ENCODE measurements at places on chromosomes 6 and 20.

- no peaks in the 10 kb centered on the region for H3K27me3 ChIP-seq
- peak overlapping the region; percentile 95 for H3K27ac ChIP-seq
- H3K36me3 ChIP-seq: peaks cover 26% of the 10 kb centered on the region
- peak; percentile 33 for DNase-seq
Observed at GRCh38 chr6:118709859-118710350, 58.5 kb upstream of the CEP85L start.

DNA sequence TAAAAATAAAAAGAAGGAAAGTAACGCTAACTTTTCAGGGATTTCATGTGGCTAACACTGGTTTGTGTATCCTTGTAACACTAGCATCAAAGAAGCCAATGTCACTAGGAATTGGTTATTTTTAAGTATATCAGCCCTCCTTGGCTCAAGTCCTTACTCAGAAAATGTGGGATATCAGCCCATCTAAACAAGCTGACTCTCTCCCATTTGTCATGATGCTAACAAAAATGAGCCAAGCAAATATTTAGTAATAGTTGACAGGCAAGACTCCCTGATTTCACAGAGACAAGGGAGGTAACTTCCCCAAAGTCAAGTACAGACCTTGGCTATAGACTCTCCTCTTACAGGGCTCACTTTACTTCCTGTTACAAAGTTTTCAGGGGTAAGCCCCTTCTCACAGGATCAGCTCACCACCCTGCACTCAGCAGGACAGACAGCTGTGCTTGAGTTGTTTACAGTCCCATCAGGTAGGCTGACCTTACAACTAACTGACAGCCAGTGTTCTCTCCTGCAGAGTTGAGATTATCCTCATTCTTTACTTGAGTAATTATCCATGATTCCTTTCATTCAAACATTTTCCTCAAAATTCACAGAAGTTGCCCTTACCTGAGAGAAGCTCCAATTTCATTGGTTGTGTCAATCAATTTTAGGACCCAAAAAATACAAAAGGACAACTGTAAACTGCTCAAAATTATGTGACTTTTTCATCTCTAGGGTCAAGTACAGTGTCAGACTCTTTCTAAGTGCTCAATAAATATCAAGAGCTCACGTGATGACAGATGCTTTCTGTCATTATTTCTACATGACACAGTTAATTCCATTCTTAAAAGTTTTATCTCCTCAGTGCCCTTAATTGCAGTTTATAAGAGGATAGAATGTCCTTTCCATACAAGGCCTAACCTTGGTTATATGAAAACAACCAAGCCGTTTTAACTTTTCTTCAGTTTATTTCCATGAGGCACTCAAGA is 38.1 kb upstream of the BMP5 start:
- H3K27me3 ChIP-seq: no peaks in the 10 kb centered on the region
- DNase-seq: no peak
- no peak overlapping the region for H3K27ac ChIP-seq
- H3K4me3 ChIP-seq: no peak overlapping the region
- no peaks in the 10 kb centered on the region for H3K4me1 ChIP-seq

DNA sequence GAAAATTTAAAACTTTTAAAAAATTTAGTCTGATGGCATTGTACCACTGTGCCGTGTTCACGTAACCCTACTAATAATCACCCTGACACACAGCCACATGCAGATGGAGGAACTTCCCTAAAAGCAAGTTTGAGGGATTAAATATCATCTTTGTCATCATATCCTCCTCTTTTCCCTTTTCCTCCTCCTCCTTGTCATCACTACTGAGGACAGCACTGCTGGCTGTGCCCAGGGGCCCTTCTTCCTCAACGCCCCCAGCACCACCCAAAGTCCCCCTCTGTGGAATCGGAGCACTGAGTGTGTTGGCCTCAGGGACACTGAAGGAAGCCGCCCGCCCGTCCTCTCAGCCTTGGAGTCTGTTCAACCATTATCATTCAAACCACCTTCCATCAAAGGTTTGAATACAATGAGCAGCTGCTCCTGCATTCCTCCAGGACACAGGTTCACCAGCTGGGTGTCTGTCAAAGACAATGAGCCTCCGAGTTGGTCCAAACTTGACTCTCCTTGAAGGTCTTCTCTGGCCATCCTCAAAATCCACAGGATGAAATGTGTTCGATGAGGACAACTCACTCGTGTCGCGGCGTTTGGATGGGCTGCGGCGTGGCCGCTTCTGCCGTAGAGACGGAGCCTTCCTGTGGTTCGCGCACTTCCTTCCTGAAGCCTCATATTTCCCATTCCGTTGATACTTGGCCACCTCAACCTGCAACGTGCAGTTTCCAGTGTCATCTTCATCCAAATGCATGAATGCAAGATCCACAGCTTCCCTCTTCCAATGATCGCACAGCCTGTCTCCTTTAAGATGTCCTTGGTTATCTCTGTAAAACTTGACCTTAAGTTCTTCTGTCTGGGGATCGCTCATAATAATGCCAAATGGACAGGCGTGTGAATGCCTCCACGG is 23.3 kb downstream of the NQO2 start:
- H3K27me3 ChIP-seq: no peaks in the 10 kb centered on the region
- DNase-seq: no peak
- peak overlapping the region; percentile 90 for H3K4me3 ChIP-seq
- peaks cover 47% of the 10 kb centered on the region for H3K4me1 ChIP-seq
- H3K36me3 ChIP-seq: peaks cover 13% of the 10 kb centered on the region

DNA sequence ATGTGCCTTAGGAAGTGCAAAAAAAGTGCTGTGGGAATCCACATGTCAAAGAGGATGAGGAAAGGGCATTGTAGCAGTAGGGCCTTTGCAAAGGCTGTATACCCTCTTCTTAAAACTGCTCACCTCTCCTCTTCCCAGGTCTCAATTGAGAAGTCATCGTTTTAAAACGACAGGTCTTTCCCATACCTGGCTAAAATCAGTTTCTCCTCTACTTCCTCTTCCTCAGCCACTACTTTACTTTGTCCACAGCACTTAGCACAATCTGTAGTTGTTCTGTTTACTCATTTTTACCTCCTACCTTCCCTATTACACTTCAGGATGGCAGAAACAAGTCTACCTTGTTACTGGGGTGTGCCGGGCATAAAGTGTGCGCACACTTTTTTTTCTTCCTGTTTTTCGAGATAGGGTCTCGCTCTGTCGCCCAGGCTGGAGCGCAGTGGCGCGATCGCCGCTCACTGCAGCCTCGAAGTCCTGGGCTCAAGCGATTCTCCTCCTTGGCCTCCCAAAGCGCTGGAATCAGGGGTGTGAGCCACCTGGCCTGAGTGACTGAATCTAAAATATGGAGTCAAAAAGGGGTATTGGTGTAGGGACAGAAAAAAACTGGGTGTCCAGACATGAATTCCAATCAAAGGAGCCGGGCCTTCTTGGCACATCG is 9.8 kb upstream of the ELOVL5 start:
- H3K4me1 ChIP-seq: peaks cover 41% of the 10 kb centered on the region
- H3K36me3 ChIP-seq: peaks cover 19% of the 10 kb centered on the region
- no peak for DNase-seq
- H3K4me3 ChIP-seq: peak overlapping the region; percentile 88

DNA sequence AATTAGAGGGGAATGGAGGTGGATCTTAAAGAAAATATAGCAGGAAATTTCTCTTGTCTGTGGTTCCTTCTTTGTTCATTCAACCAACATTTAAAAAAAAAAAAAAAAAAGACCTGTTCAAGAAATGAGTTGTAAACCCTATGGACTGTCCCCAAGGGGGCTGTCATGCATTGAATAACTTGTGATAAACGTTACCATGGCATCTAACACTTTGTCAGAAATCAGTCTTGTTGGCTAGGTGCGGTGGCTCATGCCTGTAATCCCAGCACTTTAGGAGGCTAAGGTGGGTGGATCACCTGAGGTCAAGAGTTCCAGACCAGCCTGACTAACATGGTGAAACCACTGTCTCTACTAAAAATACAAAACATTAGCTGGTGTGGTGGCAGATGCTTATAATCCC is 381.7 kb downstream of the BCKDHB start:
- no peaks in the 10 kb centered on the region for H3K27me3 ChIP-seq
- no peak overlapping the region for H3K4me3 ChIP-seq
- H3K4me1 ChIP-seq: no peaks in the 10 kb centered on the region
- H3K27ac ChIP-seq: no peak overlapping the region

GRCh38 chr6:131250936-131251335 is 115.7 kb downstream of the AKAP7 start:
- no peak for DNase-seq
- peaks cover 44% of the 10 kb centered on the region for H3K4me1 ChIP-seq
- H3K4me3 ChIP-seq: no peak overlapping the region
- no peak overlapping the region for H3K27ac ChIP-seq
- H3K27me3 ChIP-seq: no peaks in the 10 kb centered on the region

- peaks cover 1% of the 10 kb centered on the region for H3K36me3 ChIP-seq
- peaks cover 68% of the 10 kb centered on the region for H3K27me3 ChIP-seq
- DNase-seq: no peak
- H3K27ac ChIP-seq: no peak overlapping the region
Observed at GRCh38 chr20:21433329-21433890, 36.1 kb upstream of the NKX2-4 start.

GRCh38 chr20:48710341-48711043 is 117.3 kb downstream of the PREX1 start:
- peaks cover 76% of the 10 kb centered on the region for H3K4me1 ChIP-seq
- no peak for DNase-seq

DNA sequence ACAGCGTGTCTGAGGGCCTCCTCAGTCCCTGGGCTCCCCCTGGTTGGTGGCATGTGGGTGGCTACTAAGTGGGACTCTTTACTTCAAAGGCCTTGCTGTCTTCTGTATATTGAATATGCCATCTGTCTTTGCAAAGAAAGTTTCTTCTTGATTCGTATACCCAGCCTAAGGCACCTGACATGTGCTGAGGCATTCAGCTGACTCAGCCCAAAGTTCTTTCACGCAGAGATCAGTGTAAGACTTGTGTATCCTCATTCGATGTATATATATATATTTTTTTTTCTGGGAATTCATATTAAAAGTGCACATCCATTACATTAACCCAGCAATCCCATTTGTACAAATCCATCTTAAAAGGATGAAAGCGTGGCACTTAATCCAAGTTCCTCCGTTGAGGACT is 115.1 kb upstream of the PMEPA1 start:
- peaks cover 19% of the 10 kb centered on the region for H3K27me3 ChIP-seq
- H3K4me1 ChIP-seq: no peaks in the 10 kb centered on the region
- no peak overlapping the region for H3K27ac ChIP-seq
- peaks cover 3% of the 10 kb centered on the region for H3K36me3 ChIP-seq

DNA sequence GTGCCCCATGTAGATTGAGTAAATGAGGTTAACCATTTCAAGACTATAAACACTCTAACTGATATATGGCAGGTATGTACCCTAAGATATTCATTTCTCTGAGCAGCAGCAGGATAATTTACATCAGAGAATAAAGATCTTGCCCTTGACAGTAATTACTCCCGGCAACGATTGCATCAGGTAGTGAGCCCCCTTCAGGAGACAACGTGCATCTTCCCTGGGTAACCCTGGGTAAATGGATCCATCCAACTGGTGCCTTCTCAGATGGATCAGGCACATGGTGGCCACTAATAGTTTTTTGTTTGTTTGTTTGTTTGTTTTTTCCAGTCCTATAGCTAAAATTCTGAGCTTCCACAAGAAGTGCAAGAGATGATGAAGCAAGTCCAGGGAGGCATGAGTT is 469.4 kb upstream of the SLC35B3 start:
- H3K36me3 ChIP-seq: no peaks in the 10 kb centered on the region
- DNase-seq: no peak
- H3K27me3 ChIP-seq: no peaks in the 10 kb centered on the region
- no peak overlapping the region for H3K27ac ChIP-seq

DNA sequence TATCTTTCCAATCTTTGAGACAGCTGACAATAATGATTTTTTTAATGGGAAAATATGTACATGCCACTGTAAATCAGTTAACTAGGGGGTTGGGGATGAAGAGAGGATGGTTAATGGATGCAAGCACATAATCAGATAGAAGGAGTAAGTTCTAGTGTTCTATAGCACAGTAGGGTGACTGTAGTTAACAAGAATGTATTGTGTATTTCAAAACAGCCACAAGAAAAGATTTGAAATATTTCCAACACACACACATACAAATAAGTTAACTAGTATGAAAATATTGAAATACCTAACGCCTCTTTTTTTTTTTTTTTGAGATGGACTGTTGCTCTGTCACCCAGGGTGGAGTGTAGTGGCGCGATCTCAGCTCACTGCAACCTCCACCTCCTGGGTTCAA is 153.4 kb upstream of the SALL4 start:
- DNase-seq: no peak
- no peak overlapping the region for H3K4me3 ChIP-seq

DNA sequence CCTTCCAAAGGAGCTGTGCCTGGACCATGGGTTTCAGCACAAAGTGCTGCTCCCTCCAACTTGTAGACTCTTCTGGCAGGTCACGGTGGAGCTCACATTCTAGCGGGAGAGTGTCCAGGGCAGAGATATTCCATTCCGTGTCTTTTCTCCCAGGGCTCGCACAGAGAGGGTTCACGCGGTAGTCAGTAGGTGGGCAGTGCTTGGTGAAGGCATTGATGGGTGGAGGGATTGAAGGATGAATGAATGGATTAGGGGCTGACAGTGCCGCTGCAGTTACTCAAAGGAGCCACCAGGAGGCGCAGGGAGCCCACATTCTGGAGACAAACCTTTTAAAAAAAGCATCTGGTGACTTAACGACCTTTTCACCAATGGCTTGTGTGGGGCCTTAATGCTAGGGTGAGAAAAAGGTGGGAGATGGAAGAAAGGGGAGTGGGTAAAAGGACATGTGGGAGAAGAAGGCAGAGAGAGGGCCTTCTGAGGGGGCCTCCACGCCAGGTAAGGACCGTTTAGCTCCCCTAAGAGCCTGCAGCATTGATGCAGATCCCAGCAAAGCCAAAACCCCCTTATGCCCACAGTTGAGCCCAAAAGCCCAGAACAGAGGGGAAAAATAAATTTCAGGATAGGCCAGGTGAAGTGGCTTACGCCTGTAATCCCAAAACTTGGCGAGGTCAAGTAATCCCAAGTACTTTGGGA is 17.5 kb upstream of the FAM110A start:
- H3K4me1 ChIP-seq: peaks cover 5% of the 10 kb centered on the region
- peaks cover 18% of the 10 kb centered on the region for H3K36me3 ChIP-seq
- peaks cover 53% of the 10 kb centered on the region for H3K27me3 ChIP-seq
- H3K27ac ChIP-seq: no peak overlapping the region
- peak; percentile 54 for DNase-seq
- no peak overlapping the region for H3K4me3 ChIP-seq

DNA sequence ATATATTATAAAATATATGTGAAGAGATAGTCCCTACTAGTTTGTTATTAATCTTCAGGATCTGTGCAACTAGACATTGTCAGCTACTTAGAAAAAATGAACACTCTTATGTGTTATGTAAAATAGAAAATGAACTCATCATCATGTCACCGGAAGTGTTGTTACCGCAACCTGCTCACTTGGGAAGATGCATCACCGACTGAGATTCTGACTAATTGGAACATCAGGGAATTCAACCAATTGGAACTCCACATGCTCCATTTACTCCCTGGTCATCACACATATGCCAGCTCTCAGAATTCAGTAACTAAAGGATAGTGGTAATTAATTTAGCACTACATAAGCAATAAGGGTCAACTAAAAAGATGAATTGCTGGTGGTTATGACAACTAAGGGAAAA is 16.7 kb upstream of the B3GAT2 start:
- H3K27me3 ChIP-seq: peaks cover 53% of the 10 kb centered on the region
- H3K4me1 ChIP-seq: no peaks in the 10 kb centered on the region
- no peaks in the 10 kb centered on the region for H3K36me3 ChIP-seq
- no peak for DNase-seq

- peaks cover 4% of the 10 kb centered on the region for H3K36me3 ChIP-seq
- no peak for DNase-seq
- H3K4me3 ChIP-seq: no peak overlapping the region
- no peaks in the 10 kb centered on the region for H3K27me3 ChIP-seq
Observed at GRCh38 chr6:119323931-119324330, 25.6 kb downstream of the MAN1A1 start.

Measured in central memory CD8-positive, alpha-beta T cell (primary cell).